ENCODE measurements at places on chromosomes 3 and 15. TPM values are rescaled to one million over a fixed set of nuclear protein-coding genes. Genes with fewer than 3 reads are reported as not detected.

The ECE2 gene
- total RNA-seq: 0.24 TPM

The MCTP2 gene
- 6.1 TPM for total RNA-seq

The IL1RAP gene
- 3.6 TPM for total RNA-seq

DNA sequence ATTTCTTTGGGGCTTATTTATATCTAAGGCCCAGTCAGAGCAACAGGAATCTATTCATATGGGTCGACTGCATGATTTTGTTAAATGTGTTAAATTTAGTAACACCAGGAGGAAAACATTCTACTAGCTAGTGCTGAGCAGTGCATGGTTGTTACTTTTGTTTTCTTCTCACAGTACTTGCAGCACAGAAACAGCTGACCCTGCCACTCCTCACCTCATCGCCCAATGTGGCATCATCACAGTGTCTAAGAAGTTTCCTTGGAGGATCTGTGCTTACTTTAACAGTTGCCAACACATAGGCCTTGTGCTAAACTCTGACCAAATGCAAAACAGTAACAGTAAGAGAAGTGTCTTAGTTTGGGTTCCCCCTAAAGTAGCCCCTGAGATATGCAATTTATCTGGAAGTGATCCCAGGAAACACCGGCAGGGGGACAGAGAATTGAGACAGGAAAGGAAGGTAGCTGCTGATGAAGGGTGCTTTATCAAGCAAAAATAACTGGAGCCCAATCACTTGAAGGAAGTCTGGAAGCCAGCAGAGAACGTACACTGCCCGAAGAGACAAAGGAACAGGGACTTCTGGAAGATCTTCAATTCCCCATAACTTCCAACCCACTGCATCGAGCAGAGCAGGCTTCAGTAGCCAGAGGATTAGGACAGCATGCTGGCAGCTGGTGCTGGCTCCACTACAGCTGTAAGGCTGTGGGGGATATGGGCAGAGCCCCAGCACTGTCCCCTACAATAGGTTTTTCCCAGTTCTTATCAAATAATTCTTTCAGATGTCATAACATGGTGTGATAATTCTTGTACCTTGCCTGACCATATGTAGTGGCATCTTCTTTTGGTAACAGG, 36.0 kb upstream of the ULK4 start:
- no peak overlapping the region for H3K27ac ChIP-seq
- H3K4me1 ChIP-seq: 0 out of 2 replicates have a peak, but pooled peaks cover 5% of the 10 kb centered on the region
- peak; percentile 74 for DNase-seq
- H3K27me3 ChIP-seq: no peaks in the 10 kb centered on the region
- H3K36me3 ChIP-seq: no peaks in the 10 kb centered on the region

The MYRIP gene
- 1.8 TPM for total RNA-seq

The XCR1 gene
- not detected for total RNA-seq

Measured in GM23338 (cell line).